Activated gamma-delta T cell treated with Interleukin-2 at 50 U/mL for 16 hours (primary cell): ENCODE measurements at places on chromosomes 7 and 10.

GRCh38 chr7:158779061-158780000 is 50.0 kb downstream of the ESYT2 start:
- DNase-seq: no peak

DNA sequence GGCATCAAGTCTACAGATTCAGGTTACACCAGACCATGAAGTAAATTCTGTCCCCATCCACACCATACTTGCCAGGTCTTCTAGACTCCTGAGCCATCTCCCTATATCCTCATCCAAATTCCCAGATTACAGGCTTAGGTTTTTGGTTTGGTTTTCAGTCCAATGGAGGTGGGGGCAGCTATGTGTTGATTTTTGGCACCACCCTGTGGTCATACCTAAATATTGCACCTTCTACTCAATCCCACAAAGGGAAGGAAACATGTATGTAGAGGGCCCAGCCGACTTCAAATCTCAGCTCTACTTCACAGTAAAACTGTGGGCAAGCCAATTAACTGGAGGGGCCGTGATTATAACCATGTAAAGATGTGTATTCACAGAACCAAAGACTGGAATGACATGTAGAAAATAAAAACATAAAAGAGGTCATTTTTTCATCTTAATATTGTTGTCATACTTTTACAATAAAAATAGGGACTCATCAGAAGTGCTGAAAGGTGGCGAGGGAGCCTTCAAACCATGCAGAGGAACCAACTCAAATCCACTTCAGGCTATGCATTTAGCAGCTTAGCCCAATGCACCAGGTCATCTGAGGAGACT is 19.8 kb downstream of the ERCC6 start:
- no peak for DNase-seq

DNA sequence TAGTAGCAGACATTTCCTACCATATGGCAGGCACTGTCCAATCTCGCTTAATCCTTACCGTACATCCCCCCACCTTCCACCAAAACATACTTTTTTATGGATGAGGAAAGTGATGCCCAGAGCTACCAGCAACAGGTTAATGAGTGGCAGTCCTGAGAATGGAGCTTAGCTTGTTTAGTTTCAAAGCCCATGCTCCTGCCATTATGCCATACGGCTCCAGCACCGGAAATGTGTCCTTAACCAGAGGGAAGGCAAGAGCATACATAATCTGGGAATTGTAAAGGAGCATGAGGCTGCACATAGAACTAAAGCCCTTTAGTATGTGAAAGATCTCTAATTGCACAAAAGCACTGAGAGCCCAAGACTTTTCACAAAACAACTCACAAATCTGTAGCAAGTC is 155.9 kb upstream of the PHYHIPL start:
- no peak for DNase-seq

DNA sequence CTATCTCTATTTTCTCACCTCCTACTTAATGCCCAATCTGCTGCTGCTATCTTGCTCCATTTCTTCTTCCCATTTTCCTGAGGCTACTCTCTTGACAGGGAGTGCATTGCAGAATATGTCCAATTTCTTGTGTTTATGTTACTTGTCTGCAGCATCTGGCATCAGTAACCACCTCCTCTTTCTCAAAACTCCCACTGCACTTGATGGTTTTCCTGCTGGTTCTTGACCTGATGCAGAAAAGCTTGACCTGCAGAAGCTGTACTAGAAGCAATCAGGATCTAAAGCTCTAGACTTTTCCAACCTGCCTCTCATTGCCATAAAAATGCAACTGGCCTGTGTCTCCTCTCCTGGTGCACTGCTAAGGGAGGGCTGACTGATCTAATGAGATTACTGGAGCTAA is 287.8 kb downstream of the ZEB1 start:
- DNase-seq: no peak

- DNase-seq: no peak
Observed at GRCh38 chr7:1915956-1916600, 246.0 kb downstream of the ELFN1 start.

DNA sequence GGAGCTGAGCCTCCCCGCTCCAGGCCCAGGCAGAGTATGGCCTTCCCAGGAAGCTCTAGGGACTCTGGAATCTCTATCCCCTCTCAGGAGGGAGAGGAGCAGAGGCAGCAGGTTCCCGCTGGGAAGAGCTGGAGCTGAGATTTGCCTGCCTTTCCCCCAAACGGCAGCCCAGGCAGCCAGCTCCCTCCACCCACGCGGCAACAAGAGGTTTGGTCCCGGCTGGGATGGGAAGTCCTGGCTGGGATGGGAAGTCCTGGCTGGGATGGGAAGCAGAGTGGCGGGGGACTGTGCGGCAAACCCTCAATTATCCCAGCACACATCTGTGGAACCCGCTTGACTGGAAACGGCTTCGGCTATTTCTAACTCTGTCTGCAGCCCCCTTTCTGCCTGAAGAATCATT is 223.0 kb downstream of the ELFN1 start:
- DNase-seq: no peak
